NCI-H2081 treated with DMSO at 0.1 percent for 48 hours (cell line): ENCODE measurements at places on chromosomes 6 and 20.

GRCh38 chr20:53216478-53216855 is 244.3 kb downstream of the TSHZ2 start:
- no peak for DNase-seq

GRCh38 chr6:70258483-70258882 is 44.4 kb downstream of the COL9A1 start:
- DNase-seq, result no peak

DNA sequence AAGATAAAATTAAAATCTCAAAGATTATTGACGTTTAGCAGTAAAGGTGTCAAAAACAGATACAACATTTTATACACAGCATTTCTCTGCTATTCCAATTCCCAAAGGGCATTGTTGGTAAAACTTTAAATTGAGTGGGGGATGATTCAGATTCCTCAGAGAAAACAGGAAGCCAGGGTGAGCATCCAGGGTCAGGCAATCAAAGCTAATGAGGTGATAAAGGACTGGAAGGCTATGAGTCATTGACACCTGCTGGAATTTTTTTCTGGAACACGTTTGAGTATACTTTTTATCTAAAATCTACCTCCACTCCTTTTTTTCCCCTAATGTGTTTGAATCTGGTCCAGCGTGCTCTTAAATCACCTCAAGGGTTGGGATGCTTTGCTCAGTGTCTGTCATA is 52.2 kb downstream of the FKBP1C start:
- DNase-seq, result no peak

- DNase-seq, result no peak
Measured at GRCh38 chr20:19009081-19009688, 195.6 kb downstream of the SCP2D1 start.

- DNase-seq, result no peak
Measured at GRCh38 chr6:28953585-28954258, 29.9 kb upstream of the TRIM27 start.

DNA sequence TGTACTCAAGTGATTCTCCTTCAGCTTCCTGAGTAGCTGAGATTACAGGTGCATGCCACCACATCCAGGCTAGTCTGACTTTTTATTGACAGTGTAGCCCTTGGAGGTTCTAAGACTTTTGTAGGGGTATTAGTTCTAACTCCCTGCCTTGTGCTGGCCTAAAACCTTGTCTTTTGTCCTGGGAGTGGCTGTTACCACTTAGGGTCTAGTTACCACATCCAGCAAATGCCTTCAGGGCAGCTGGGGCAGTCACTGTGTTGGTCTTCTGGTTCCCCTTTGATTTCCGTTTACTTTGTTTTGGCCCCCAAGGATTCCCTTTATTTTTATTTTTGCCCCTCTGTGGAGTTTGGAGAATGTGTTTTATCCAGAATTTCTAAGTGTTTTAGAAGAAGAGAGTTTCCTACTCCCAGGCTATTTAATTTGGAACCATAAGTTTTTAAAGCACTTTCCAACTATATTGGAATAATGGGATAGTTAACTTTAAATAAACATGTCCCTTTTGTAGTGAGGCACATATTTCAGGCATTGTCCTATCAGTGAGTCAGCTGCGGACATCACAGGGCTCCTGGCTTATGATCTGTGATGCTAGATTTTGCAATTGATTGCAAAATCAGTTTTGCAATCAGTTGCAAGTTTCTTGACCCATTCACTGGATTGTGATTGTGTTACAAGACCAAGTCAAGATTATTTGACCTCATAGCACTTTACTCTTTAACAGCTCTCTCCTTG is 25.0 kb downstream of the IL22RA2 start:
- DNase-seq, result no peak

GRCh38 chr6:84687431-84687830 is 77.0 kb downstream of the TBX18 start:
- no peak for DNase-seq

- DNase-seq, result no peak
Measured at GRCh38 chr20:61760321-61760720, 305.4 kb downstream of the TAF4 start.

DNA sequence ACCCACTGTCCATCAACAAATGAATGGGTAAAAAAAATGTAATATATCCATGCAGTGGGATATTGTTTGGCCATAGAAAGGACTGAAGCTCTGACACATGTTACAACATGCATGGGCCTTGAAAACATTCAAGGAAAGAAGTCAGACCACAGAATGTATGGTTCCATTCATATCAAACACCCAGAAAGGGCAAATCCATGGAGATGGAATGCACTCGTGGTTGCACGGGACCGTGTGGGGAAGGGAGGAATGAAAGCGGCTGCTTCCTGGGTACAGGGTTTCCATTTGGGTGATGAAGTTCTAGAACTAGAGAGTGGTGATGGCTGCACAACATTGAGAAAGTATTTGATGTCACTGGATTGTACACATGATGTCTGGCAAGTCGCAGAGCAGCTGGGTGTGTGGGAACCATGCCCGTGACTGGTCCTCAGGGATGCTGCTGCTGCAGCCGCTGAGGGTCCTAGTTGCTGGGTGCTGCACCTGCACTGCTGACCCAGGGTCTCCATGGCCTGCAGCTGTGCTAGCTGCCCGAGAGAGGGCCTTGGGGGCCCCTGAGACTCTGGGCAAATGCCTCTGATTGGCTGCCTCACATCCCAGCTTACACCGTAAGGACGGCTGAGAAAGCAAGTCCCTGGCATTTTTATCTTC is 220.3 kb downstream of the NRN1 start:
- DNase-seq, result no peak

DNA sequence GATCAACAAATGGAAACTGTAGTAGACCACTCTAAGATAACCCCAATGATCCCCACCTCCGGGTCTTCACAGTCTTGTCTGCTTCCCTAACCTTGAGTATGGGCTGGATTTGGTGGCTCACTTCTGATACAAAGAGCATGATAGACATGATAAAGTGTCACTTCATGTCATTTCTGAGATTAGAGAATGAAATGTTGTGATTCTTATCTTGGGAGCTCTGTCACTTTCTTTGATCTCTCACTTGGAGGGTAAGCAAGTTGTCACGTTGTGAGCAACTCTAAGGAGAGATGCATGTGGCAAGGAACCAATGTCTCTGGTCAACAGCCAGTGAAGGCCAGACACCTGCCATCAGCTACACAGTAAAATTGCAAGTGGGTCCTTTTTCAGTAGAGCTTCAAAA is 3.0 kb upstream of the GLO1 start:
- no peak for DNase-seq

GRCh38 chr6:112683926-112684325 is 336.8 kb downstream of the RFPL4B start:
- no peak for DNase-seq

DNA sequence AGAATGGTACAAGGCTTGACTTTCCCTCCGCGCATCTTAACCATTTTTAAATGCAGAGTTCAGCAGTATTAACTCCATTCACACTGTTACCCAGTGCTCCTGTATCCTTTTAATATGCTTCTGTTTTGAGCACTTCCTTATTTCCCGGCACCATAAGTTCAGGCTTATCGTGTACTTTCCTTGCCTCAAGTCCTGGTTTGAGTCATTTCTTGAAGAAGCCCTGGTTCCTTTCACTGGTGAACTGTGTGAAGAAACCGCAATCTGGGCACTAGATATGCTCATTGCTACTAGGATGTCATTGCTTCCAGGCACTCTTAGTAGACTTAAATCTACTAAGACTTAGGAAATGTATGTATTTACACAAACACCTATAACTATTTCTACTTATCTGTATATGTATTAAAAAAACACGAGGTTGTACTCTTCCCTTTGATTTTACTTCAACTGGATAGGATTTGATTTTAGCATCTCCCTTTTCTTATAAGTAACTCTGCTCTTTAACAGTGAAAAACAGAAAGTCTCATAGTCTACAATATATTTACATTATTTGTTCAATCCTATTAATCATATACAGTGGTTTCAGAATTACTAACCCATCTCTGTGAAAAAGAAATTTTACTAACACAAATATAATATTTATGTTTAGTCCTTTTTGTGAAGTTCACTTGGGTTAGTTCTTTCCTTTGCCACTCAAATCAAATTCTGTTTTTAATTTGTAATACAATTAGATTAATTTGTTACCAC is 135.5 kb downstream of the CDKAL1 start:
- DNase-seq, result no peak

DNA sequence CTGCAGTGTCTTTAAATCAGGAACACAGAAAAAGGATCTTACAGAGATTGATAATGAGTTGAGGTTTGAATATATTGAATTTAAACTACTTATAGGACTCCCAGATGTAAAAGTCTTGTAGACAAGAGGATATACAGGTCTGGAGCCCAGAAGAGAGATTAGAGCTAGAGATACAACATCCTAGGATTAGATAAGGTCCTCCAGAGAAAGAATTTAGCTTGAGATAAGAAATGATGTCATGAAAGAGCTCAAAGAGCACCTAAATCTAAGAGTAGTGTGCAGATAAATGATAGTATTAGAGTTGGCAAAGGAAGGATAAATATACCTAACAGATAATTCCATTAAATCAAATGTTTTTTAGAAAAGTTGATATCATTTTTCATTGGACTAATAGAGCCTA is 23.9 kb downstream of the EPM2A start:
- DNase-seq, result no peak

DNA sequence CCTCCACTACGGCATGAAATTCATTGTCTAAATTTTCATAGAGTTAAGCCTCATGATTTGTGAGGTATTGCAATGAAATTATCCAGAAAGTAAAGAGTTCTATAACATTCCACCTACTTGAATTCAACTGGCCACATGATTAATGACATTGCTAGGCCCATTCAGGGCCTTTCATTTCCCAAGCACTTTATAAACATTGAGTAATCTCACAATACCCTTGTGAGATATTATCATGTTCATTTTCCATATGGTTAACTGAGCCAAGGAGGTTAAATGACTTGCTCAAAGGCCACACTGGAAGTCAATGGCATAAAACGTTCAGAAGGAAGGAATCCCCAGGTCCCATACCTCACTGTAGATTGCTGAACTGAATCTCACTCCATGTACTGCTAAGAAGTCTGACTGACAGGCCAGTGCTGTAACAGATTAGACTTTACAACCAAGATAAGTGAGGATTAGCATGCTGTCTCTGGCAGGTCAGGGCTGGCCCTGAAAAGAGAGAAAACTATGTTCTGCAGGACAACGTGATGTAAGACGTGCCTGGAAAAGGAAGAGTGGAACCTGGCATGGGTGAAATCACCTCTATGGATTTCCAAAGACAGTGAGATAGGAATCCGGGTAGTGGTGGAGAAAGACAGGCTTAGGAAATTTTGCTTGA is 75.9 kb upstream of the SPACA1 start:
- no peak for DNase-seq

- DNase-seq, result no peak
Measured at GRCh38 chr6:104173668-104174067, 686.1 kb downstream of the HACE1 start.

- no peak for DNase-seq
Measured at GRCh38 chr6:16929809-16930208, 168.5 kb upstream of the ATXN1 start.

DNA sequence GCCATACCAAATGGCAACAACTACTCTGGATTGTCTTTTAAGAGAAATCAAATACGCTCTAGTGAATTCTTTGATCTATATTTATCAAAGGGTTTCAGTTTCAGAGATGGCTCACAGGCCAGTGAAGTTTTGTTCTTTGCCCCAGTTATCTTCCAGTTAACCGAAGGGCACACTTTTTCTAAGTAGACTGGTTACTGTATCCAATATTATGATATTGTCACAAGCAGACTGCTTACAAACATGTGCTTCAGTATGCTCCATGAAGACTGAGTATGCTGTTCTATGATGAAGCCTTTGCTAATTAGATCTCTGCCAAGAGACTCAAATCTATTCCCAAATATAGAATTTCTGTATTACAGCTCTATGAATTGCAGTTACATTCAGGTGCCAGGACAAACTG is 181.1 kb downstream of the REV3L start:
- no peak for DNase-seq

DNA sequence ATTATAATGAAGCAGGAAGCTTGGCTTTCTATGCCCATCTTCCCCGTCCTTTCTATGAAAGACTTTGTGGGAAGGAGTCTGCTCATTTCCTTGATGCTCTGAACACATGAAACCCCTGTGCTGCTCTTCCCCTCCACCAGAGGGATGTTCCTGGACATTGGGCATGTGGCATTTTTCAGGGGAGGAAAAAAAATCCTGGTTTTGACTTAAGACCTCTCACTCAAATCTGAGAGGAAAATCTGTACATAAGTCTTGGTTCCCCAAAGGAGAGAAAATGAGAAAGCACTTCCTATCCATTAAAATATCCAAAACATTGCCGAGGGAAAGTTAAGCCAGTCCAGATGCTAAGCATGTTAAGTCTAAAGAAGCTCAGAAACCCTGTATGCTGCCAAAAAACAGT is 393.0 kb downstream of the PAX1 start:
- no peak for DNase-seq

GRCh38 chr20:44065401-44066340 is 121.3 kb downstream of the JPH2 start:
- no peak for DNase-seq

- no peak for DNase-seq
Measured at GRCh38 chr6:157676241-157676640, 146.8 kb upstream of the SNX9 start.

- DNase-seq, result no peak
Measured at GRCh38 chr6:4931530-4932227, 72.2 kb downstream of the RPP40 start.

DNA sequence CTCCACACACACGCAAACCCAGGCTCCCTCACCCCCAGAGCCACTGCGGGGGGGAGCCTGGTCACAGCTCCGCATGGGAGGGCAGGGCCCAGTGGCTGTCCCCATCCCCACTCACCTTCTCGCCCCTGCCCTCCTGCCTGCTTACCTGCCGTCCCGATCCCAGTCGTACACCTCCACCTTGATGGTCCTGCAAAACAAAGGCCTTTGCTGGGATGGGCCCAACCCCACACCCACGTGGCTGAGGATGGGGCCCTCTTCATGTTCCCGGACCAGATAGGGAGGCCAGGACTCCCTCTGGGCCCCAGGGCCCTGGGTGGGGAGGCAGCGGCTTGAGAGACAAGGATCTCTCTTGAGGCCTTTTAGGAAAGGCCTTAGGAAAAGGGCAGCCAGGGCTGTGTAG is 67.6 kb downstream of the RAB44 start:
- no peak for DNase-seq

GRCh38 chr6:91083211-91083610 is 496.3 kb upstream of the MAP3K7 start:
- DNase-seq, result no peak

- no peak for DNase-seq
Measured at GRCh38 chr6:151002057-151002450, 136.6 kb downstream of the MTHFD1L start.

GRCh38 chr6:122405417-122405816 is 6.0 kb downstream of the HSF2 start:
- no peak for DNase-seq
